ENCODE measurements at places on chromosomes 7 and 10.

DNA sequence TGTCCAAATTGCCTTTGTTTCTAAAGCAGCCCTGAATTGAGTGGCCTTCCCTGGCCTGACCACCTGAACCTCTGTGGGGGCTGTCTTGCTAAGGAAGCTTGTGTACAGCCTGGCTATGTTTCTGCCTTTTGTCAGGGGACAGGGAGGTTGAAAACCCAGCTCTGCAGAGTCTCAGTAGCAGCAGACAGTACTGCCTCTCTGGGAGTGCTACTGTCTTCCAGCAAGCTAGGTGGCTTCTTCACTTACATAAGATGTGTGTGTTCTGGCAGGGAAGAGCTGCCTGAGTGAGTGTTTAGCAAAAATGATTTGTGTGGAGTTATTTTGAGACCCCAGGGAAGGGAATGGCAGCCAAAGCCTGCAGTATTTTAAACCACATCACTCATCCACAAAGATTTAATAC lies 57.4 kb downstream of the LRRC4 start:
- DNase-seq = no peak

DNA sequence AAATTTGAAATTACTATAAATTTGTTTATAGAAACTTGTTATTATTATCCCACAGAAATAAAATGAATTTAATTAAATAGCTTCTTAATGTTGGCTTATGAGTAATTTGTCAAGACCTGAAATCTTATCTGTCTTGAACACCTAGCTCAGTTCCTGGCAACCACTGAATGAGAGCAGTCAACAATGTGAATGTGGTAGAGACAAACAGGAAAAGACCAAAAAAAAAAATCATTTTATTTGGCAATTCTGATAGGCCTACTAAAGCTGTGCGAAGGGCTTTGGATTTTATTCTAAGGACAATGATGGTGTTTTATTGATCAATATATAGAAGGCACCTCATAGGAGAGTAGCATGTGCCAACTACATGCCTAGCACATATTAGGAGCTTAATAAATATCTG lies 127.8 kb upstream of the RSU1 start:
- no peak for DNase-seq

- no peak for DNase-seq
These were observed 52.1 kb downstream of the HDAC9 start for GRCh38 chr7:18547509-18548187.

- no peak for DNase-seq
These were observed 86.4 kb downstream of the MYL10 start for GRCh38 chr7:101542527-101543241.

- no peak for DNase-seq
These were observed 365.1 kb downstream of the GRID1 start for GRCh38 chr10:86001521-86001920.

DNA sequence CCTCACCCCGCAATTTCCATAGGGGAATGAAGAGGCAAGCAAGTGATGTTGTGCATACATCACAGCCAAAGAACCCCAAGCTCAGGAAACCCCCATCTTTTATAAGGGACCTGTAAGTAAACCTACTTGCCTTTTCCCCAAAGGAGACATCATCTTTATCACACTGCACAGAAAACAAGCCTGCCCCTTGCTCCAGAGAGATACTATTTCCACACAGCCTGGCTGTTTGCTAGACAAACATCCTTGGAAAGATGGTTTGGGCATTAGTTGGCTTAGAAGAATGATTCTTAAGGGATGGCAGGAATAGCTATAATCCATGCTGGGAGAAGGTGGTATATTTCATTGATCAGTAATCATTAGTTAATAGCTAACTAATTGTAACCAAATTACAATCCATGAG lies 123.7 kb upstream of the SEC61G start:
- DNase-seq = no peak

GRCh38 chr7:69217516-69218350 lies 380.5 kb upstream of the AUTS2 start:
- no peak for DNase-seq

All from cortex of kidney (tissue), 1 donor.